Cortex of kidney (tissue), 1 donor: ENCODE measurements at places on chromosomes 4 and X.

DNA sequence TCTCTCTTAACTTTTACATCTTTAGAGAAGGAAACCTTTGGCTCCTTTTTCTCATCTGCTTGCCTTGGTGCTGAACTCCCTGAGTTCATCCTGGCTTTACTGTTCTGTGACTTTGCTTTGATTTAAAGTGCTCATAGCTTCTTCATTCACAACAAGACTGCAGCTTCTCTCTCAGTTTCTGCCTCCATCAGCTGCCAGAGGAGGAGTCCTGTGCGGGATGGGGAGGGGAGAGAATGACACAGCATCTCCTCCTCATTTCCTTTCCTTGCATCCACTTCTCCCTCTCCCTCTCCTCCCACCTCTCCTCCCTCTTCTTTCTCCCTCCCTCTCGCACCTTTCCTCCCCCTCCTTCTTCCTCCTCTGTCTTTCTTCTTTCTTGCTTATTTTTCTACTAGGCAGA lies 42.0 kb downstream of the CBLL2 start:
- no peak for DNase-seq

- no peak for DNase-seq
Measured at GRCh38 chrX:5695971-5696370, 532.7 kb downstream of the NLGN4X start.

GRCh38 chr4:88709989-88710388 lies 12.4 kb upstream of the NAP1L5 start:
- no peak for DNase-seq

DNA sequence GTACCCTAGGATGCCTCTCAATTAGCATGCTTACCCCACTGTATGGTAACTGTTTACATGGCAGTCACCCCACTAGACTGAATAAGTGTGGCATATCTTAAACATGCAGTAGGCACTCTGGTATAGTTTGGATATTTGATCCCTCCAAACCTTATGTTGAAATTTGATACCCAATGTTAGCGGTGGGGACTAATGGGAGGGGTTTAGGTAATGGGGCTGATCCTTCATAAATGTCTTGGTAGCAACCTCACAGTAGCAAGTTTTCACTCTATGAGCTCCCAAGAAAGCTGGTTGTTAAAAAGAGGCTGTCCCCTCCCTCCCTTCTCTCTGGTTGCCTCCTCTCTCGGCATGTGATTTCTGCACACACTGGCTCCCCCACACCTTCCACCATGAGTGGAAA lies 10.1 kb downstream of the TMEM150C start:
- no peak for DNase-seq
